ENCODE measurements at places on chromosomes 13 and 19. TPM values are rescaled to one million over a fixed set of nuclear protein-coding genes. Genes with fewer than 3 reads are reported as not detected.

The PRTN3 gene
- total RNA-seq = not detected

The KLC3 gene
- not detected for total RNA-seq

The GIPR gene
- total RNA-seq = 0.57 TPM

The RFPL4A gene
- not detected for total RNA-seq

The ZNF776 gene
- total RNA-seq = 8.1 TPM

The BORA gene
- total RNA-seq = 4.3 TPM

The PROZ gene
- not detected for total RNA-seq

The ZNF177 gene
- total RNA-seq = 1.1 TPM

The SULT2B1 gene
- total RNA-seq = not detected

The HIPK4 gene
- not detected for total RNA-seq

The CRX gene
- total RNA-seq = not detected

The CCDC169 gene
- 4.1 TPM for total RNA-seq

The ERICH6B gene
- not detected for total RNA-seq

The FXYD1 gene
- total RNA-seq = 2.5 TPM

The SYDE1 gene
- 46.9 TPM for total RNA-seq

The ADGRE3 gene
- not detected for total RNA-seq

The FNDC3A gene
- total RNA-seq = 71.6 TPM

The C13orf46 gene
- total RNA-seq = 0.27 TPM

The SIX5 gene
- total RNA-seq = 16.4 TPM

The CEACAM16 gene
- total RNA-seq = not detected

The CRLF1 gene
- 69.1 TPM for total RNA-seq

The WDR88 gene
- not detected for total RNA-seq

The ETV2 gene
- total RNA-seq = 1.6 TPM

The PSG3 gene
- not detected for total RNA-seq

The APC2 gene
- 0.27 TPM for total RNA-seq
